ENCODE measurements at places on chromosomes 7 and 10. TPM values are rescaled to one million over a fixed set of nuclear protein-coding genes. Genes with fewer than 3 reads are reported as not detected.

GRCh38 chr10:71847418-71847817 lies 3.6 kb downstream of the PSAP start:
- DNase-seq: no peak

Gene SPDYE1
- not detected for total RNA-seq

- DNase-seq: peak; percentile 7
These were observed 134.1 kb downstream of the SPAG6 start for GRCh38 chr10:22479419-22479818.

- DNase-seq: no peak
These were observed 70.1 kb downstream of the COBL start for GRCh38 chr7:51246258-51247245.

- no peak for DNase-seq
These were observed 4.8 kb upstream of the ADD3 start for GRCh38 chr10:110002801-110003523.

Gene ST7
- 23.0 TPM for total RNA-seq

Gene NANOS1
- total RNA-seq: 4.7 TPM

DNA sequence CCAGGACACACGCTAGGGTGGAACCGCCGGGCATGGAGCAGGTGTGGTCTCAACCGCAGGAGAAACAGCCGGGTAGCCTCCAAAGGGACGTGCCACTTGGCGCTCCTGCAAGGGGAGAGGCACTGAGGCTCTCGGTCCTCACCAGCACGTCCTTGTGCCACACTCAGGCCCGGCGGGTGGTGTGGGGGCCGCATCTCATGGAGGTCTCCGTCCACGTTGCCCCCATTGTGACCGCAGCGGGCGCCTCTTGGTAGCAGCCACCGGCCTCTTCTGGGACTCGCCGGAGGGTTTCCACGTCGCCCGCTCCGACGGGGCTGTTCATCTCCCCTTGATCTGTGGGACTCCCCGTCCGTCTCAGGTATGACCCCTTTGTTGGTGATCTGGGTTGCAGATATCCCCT lies 49.2 kb upstream of the ELFN1 start:
- DNase-seq: no peak

DNA sequence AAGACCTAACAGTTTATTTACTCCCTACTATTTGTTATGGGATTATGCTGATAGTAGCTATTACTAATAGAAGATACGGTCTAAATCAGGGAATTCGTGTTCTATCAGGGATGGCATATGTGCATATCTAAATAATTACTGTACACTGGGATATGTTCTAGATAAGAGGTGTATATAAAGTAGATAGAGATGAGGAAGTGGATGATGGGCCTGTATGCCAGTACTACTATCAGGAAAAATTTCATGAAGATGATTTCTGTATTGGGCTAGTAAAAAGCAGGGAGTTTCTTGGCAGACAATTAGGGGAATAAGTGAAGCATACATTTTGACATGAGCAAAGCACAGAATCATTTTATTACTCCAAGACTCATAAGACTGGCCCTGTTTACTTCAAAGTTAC lies 26.2 kb downstream of the PTPN12 start:
- DNase-seq: no peak

Data from H4 (cell line).